Stimulated activated CD4-positive, alpha-beta T cell treated with anti-CD3 and anti-CD28 coated beads, Interleukin-1b, Interleukin-23, amount 100 ng/mL, for 24 hours (primary cell): ENCODE measurements at places on chromosomes 1 and 21.

GRCh38 chr1:221716713-221717484 lies 25.0 kb downstream of the DUSP10 start:
- DNase-seq: no peak

- no peak for DNase-seq
Measured at GRCh38 chr21:43021191-43021590, 46.8 kb downstream of the PKNOX1 start.

GRCh38 chr1:221335161-221336101 lies 406.5 kb downstream of the DUSP10 start:
- DNase-seq: no peak

DNA sequence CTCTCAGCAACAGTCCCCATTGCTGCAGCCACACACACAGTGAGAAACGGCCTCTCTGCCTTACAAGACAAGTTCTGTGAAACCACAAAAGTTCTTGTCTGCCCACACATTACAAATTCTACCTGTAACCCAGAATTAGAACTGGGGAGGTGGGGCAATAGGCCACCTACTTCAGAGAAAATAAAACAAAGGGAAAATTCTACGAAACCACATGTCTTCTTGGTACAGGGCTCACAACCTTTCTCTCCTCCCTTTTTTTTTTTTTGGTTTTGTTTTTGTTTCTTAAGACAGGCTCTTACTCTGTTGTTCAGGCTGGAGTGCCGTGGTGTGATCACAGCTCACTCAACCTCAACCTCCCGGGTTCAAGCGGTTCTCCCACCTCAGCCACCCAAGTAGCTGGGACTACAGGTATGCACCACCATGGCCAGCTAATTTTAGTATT lies 30.2 kb downstream of the LPAR3 start:
- DNase-seq: no peak

DNA sequence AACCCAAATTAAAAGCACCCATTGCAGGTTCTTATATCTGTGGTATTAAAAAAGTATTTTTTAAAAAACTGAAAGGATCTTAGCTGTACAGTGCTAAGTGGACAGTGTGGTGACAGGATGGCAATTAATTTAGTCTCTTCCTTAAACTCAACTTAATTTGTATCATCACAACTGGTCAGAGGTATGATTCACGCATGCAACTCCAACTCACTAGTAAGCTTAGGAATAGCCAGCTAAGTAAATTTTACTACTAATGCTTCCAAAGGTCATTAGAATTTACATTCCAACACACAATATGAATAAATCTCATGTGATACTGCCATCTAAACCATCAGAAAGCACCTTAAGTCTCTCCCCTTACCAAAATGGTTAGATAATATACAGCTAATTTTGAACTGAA lies 35.4 kb downstream of the ENAH start:
- no peak for DNase-seq

DNA sequence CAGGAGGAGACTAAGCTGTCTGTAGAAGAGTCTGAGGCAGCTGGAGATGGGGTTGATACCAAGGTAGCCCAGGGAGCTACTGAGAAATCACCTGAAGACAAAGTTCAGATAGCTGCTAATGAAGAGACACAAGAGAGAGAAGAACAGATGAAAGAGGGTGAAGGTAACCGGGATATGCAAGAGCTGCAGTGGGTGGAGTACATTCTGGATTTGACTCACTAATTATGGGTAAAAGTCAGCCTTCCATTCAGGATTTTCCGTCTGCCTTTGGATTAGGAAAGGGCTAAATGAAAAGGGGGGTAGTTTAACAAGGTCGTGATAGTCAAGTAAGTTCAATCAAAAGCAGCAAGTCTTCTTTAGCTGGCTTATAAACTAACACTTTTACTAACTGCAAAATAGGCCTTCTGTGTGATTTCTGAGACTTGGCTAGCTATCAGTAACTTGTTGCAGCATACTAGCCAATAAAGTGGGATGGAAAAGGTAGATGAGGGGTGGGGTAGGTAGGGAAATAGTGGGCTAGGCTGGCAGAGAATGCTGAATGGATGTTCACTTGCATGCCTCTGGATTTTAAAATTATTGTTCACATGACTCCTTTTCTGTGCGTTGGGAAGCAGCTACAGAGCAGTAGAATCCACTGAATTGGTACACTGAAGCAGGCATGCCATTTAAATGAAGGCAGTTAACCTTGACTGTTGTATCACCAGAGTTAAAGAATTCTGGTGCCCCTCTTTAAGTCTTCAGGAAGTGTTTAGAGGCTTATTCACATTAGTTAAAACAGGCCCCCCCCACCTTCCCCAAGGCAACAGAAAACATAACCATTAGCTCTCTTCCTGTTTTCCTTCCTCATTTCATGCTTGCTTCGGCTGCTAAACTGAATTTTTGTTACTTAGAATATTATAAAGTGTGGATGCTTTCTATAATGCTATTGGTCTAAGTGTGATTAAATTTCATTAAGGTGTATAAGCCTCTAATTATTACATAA lies 15.4 kb downstream of the CCDC17 start:
- DNase-seq: no peak

- no peak for DNase-seq
Measured at GRCh38 chr21:42518215-42518614, 4.6 kb downstream of the SLC37A1 start.

- no peak for DNase-seq
Measured at GRCh38 chr1:18230840-18231239, 123.2 kb downstream of the IGSF21 start.
